Stromal cell of bone marrow (primary cell): ENCODE measurements at places on chromosomes 3 and 15.

DNA sequence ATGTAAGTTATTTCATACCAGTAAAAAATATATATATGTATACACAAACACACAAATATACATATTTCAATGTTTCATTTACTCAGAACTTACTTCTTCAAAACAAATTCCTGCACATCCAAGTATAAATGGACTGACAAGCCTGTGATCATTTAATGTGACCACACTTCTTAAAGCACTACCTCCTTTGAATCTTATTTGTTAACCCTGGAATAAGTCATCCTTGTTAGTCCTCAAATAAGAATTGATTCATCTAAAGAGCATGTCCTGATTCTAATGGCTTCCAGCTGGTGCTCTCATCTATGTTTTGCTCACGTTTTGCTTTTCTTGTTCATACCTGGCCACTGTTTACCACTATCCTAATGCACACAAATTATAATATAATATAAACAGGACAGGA is 103.9 kb upstream of the UBP1 start:
- peak; percentile 2 for DNase-seq

GRCh38 chr15:59567324-59567723 is 44.3 kb upstream of the GCNT3 start:
- no peak for DNase-seq

- no peak for DNase-seq
These were observed 16.1 kb downstream of the MAP2K1 start for GRCh38 chr15:66402761-66403284.

DNA sequence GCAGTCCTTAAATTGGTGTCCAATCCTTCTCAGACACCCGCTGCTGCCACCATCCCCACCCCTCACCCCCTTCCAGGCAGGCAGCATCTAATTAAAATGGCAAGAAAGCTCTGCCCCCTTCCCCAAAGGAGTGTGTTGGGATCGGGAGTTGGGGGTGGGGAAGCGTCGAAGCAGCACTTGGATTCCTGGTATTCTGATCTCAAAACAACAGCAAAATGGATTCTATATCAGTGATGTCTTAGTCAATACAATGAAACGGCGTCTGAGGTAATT is 1.4 kb downstream of the TNIK start:
- no peak for DNase-seq

GRCh38 chr15:67941648-67942310 is 101.9 kb upstream of the RNU6-1 start:
- no peak for DNase-seq

DNA sequence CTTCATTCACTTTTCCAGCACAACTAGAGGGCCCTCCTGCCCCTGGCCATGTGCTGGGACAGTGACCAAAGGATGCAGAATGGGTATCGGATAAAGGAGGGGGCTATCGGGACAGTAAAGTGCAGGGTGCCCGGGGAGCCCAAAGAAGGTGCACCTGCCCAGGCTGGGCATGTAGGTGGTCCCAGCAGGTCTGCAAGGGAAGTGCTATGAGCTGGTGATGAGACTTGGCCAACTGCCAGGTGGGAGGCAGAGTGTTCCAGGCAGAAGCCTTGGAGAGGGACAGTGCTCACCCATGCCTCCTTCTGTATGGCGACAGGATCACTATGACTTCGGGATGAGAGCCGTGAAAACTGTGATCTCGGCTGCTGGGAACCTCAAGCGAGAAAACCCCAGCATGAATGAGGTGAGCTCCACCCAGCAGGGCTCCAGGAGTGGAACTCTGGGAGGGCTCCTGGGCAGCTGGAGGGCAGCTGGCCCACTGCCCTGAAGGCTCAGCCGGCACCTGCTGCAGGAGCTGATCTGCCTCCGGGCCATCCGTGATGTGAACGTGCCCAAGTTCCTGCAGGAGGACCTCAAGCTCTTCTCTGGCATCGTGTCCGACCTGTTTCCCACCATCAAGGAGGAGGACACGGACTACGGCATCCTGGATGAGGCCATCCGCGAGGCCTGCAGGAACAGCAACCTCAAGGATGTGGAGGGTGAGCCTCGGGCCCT is 48.4 kb downstream of the DNAH1 start:
- no peak for DNase-seq

- no peak for DNase-seq
These were observed 30.5 kb upstream of the PLXNA1 start for GRCh38 chr3:126952261-126952982.

- DNase-seq = no peak
These were observed 239.3 kb downstream of the CPNE4 start for GRCh38 chr3:131795390-131796090.

DNA sequence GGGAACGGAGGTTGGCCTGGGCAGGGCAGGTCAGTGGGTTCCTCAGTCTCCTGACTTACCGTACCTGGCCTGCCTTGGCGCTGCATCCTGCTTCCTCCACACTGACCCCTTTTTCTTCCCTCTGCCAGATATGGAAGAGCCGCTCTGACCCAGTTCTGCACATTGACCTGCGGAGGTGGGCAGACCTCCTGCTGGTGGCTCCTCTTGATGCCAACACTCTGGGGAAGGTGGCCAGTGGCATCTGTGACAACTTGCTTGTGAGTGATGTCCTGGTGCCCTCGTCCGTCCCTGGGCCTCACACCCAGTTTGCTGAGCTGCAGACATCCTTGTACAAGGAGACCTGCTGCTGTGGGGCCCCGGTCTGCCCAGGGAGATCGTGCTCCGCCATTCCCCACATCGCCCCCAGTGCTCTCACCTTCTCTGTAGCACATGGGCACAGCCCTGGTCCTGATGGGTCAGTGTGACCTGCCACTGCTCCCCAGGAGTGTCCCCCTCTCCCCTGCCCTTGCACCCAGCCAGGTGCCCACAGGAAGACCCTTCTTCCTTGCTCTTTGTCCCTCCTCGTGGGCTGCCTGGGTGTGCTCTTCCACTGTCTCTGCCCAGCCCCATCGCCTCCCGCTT is 21.0 kb downstream of the PPCDC start:
- no peak for DNase-seq

DNA sequence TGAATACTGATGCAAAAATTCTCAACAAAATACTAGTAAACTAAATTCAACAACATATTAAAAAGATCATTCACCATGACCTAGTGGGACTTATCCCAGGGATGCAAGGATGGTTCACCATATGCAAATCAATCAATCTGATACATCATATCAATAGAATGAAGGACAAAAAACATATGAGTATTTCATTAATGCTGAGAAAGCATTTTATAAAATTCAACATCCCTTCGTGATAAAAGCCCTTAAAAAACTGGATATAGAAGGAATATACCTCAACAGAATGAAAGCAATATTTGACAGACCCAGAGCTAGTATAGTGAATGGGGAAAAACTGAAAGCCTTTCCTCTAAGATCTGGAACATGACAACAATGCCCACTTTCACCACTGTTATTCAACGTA is 43.0 kb upstream of the FBN1 start:
- DNase-seq = no peak

GRCh38 chr15:92749216-92749615 is 93.6 kb upstream of the FAM174B start:
- DNase-seq = no peak

DNA sequence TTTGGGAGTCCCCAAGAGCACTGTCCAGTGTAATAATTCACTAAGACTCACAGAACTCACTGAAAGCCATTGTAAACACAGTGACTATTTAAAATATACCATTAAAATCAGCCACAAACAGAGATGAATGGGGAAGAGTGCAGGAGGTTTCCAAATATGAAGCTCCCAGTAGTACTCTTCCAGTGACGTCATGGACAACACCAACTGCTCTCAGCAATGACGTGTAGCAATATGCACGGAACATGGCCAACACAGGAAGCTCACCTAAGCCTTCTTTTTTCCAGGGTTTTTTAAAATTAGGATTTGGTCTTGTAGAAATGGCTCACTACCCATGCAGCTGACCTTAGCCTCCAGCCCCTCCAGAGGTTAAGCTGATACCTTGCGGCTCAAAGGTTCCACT is 1224.1 kb upstream of the CADM2 start:
- no peak for DNase-seq

DNA sequence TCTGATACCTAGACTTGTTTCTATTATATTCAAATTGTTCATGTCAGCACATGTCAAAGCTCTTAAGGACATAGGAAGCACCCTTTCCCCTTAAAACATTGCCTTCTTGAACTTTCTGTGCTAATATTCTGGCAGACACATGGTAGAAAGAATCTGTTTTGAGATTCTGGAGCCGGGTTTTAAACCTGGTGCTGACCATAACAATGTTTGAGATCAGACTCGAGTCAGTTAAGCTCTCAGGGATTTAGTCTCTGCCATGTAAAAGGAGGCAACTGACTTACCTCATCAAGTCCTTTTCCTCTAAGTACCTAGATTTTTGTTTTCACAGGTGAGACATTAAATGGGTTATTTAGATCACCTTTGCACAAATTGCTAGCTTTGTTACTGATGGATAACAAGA is 38.9 kb downstream of the RBMS3 start:
- DNase-seq = no peak

- no peak for DNase-seq
These were observed 32.9 kb downstream of the RNF111 start for GRCh38 chr15:59020322-59020721.

GRCh38 chr3:186624598-186624997 is 11.7 kb downstream of the AHSG start:
- DNase-seq = no peak

GRCh38 chr3:31616711-31617110 is 84.0 kb downstream of the STT3B start:
- no peak for DNase-seq

GRCh38 chr15:95626501-95627361 is 703.8 kb upstream of the NR2F2 start:
- no peak for DNase-seq

GRCh38 chr3:73448761-73449301 is 175.9 kb downstream of the PDZRN3 start:
- DNase-seq = no peak

DNA sequence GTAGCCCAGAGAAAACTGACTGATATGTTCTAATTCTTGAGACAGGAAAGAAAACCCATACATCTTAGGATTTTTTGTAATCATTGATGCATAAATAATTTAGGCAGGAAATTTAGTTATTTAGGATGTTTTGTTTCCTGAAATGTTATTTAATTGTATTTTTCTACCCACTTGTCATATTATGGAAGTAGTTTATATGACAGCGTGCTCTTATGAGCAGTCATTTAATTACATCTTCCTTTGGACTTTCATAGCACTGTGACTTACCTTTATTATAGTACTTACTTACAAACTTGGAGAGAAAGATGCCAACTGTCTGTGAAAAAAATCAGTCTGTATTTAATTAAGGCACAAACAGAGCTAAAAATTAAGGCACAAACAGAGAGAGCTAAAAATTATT is 65.0 kb downstream of the AKAP13 start:
- no peak for DNase-seq

DNA sequence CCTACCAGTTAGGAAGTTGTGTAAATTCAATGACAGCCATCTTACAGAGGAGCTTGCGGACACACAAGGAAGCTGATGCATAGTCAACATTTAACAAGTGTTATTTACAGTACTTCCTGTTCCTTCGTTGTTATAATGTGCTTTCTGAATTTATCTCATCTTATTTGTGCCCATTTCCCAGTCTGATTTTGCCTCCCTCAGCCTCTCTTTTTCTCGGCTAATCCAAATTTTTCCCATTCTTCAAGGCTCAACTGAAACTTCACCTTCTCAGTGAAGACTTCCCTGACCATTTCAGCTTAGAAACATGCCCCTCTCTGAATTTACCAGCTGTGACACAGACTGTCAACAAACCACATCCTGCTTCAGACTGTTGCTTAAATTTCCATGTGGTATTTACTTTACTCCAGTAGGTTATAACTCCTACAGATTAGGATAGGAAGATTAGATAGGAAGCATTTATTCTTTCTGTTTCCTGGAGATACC is 55.7 kb upstream of the CP start:
- peak; percentile 68 for DNase-seq

GRCh38 chr15:89325039-89325803 is 9.4 kb downstream of the POLG start:
- no peak for DNase-seq

- no peak for DNase-seq
These were observed 82.0 kb downstream of the GMNC start for GRCh38 chr3:190780524-190780923.

DNA sequence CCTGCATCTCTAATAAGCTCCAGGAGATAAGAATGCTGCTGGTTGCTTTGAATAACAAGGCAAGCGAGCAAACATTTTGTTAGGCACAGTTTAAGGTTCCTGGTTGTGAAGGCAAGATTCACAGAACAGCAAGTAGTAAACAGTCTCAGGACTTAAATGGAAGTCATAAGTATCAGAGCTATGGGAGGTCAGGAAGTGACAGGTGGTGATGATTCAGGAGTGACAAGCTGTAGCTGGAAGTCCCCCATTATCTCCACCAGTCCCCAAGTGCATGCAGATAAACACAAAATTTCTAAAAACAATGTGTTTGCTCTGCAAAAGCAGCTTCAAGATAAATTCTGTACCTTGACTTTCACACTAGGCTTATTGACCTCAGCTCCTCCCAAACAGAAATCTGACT is 3.3 kb downstream of the FETUB start:
- DNase-seq = no peak

- peak; percentile 10 for DNase-seq
These were observed 32.1 kb downstream of the KIF9 start for GRCh38 chr3:47250309-47251060.

DNA sequence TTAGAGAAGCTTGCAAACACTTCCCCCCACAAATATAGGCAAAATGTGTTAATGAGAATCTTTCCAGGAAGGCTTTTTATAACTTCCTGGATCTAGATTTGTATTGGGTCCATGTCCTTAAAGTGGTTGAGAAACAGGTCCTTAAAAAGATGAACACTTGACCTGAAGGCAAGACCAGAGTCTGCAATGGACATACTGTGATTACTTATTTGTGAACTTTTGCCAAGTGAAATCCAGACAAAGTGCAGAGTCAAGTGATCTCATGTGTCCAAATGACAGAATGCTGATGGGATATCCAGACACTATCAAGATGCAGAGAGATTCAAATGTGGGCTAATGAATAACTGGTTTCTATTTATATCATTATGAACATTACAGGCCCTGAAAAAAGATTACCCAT is 43.8 kb downstream of the FRMD4B start:
- no peak for DNase-seq

DNA sequence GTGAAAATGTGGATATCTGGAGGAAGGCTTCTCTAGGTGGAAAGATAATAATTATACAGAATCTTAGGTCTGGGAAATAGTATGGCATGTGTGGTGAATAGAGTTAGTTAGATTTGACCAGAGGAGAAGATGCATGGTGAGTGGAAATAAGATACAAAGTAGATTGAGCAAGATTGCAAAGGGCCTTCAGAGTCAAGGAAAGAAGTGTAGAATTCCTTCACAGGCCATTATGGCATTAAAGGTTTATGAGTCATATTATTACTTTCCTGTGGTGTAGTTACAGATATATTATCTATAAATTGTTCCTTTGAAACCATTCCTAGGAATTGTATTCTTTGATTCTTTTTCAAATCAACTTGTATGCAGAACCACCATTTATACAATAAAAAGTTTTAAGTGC is 660.3 kb downstream of the SI start:
- no peak for DNase-seq
